ENCODE measurements at places on chromosomes 6 and 20.

GRCh38 chr6:54801669-54802068 lies 44.9 kb upstream of the FAM83B start:
- DNase-seq = no peak

DNA sequence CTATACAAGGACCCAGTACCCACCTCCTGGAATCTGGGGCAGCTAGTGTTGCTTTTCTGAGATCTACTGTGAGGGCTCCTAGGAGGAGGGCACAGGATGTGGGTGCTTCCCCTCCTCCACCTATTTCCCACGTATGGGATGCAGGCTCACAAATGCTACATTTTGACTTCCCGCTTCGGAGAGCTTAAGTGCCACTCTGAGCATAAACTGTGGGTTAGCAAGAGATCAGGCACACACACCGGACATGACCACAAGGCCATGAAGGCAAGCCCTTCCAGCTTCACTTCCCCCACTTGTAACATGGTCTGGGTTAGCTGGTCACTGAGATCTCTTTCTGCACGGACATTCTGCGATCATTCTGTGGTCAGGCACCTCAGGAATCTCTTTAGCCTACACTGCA lies 15.7 kb upstream of the TGM3 start:
- no peak for DNase-seq

GRCh38 chr6:160756871-160757270 lies 54.8 kb downstream of the PLG start:
- DNase-seq = no peak

DNA sequence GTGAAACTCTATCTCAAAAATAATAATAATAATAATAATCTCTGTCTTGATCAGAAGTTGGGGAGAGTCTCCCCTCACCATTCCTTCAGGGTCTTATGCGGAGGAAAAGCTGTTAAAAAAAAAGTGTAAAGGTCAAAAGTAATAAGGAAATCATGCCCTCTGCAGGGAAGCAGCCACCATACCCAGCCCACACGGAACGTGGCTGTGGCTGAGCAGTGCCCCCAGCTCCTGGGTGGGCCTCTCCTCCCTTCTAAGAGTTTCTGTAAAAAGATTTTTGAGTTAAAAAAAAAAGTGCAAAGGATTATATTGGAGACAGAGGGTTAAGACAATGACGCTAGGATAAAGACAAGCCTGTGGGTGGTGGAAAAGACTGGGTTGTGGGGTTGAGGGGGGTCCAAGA lies 29.3 kb upstream of the ITCH start:
- no peak for DNase-seq

- DNase-seq = no peak
These were observed 51.2 kb upstream of the GPR31 start for GRCh38 chr6:167208819-167209576.

GRCh38 chr20:19241440-19241839 lies 29.0 kb downstream of the SLC24A3 start:
- no peak for DNase-seq

- no peak for DNase-seq
These were observed 75.1 kb upstream of the ATXN1 start for GRCh38 chr6:16836144-16836981.

DNA sequence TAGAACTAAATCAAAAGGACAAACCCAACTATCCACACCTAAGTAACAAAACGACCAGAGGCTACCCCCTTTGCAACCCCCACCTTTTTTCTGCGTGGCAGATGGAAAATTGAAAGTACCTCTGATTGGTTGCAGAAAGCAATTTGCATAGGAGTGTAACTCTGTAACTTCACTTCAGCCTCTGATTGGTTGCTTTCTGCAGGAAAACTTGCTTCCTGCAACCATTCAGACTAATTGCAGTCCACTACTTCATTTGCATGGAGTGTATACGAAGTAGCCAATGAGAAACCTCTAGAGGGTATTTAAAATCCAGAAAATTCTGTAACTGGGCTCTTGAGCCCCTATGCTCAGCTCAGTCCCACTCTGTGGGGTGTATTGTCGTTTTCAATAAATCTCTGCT lies 129.1 kb upstream of the OLIG3 start:
- DNase-seq = no peak

DNA sequence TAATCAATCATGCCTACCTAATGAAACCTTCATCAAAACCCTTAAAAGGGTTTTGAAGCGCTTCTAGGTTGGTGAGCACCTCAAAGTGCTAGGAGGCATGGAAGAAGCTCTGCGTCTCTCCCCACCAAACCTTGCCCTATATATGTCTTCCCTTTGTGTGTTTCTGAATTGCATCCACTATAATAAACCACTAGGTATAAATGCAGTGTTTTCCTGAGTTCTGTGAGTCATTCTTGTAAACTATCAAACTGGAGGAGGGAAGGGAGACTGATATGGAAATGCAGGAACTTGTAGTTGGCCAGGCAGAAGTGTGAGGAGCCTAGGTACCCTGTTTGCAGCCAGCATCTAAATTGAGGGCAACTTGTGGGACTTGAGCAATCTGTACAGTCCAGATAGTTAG lies 698.8 kb downstream of the DOK5 start:
- DNase-seq = no peak

- DNase-seq = no peak
These were observed 313.2 kb upstream of the JARID2 start for GRCh38 chr6:14932485-14933182.

DNA sequence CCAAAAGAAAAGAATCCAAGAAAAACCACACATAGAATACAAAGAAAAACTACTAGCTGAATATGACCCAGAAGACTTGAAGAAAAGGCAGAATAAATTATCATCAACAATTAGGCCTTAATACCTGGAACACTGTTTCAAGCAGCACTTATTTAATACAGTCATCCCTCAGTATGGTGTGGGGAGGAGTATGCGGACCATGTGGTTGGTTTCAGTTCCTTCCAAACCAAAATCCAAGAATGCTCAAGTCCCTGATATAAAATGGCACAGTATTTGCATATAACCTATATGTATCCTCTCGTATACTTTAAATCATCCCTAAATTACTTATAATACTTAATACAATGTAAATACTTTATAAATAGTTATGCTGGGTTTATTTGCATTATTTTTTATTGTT lies 16.1 kb downstream of the CDK19 start:
- peak; percentile 39 for DNase-seq

- no peak for DNase-seq
These were observed 86.1 kb upstream of the STMND1 start for GRCh38 chr6:17015551-17016381.

- peak; percentile 47 for DNase-seq
These were observed 2.5 kb upstream of the PTPRT start for GRCh38 chr20:43191946-43192863.

DNA sequence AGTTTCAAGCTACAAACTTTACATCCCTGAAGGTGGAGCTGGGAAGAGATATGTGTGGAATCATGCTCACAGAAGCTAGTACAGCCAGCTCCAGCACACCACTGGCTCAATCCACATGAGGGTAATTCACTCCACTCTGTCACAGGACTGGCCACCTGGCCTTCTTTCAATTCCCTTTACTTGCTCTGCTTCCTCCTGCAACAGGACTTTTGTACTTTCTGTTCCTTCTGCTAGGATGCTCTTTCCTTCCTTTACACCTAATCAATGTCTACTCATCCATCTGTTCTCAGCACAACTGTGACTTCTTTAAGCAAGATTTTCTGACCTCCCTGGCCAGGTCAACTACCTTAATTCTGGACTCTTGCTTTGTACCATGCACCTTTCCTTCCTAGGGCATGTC lies 39.4 kb upstream of the MYB start:
- peak; percentile 36 for DNase-seq

DNA sequence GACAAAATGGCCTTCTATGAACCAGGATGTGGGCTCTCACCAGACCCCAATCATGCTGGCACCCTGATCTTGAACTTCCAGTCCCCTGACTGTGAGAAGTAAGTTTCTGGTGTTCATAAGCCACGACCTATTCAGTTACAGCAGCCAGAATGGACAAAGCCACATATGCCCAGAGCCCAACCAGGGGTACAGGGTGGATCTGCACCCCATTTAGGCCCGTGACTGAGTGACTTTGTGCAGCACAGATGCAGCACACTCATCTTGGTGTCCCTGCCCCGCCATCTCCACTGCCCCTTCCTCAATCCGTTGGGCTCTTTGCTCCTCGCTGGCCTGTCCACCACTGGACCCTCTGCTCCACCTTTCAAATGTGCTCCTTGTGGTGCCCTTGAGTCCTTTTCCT lies 205.6 kb downstream of the QKI start:
- DNase-seq = no peak

- no peak for DNase-seq
These were observed 62.6 kb upstream of the TMEM244 start for GRCh38 chr6:129923530-129924250.

- no peak for DNase-seq
These were observed 111.8 kb downstream of the MAP7 start for GRCh38 chr6:136438441-136438840.

- DNase-seq = no peak
These were observed 49.2 kb downstream of the MRAP2 start for GRCh38 chr6:84082689-84083265.

GRCh38 chr6:81802356-81802755 lies 49.9 kb upstream of the TENT5A start:
- DNase-seq = no peak

GRCh38 chr6:133183691-133184090 lies 57.5 kb upstream of the EYA4 start:
- no peak for DNase-seq

DNA sequence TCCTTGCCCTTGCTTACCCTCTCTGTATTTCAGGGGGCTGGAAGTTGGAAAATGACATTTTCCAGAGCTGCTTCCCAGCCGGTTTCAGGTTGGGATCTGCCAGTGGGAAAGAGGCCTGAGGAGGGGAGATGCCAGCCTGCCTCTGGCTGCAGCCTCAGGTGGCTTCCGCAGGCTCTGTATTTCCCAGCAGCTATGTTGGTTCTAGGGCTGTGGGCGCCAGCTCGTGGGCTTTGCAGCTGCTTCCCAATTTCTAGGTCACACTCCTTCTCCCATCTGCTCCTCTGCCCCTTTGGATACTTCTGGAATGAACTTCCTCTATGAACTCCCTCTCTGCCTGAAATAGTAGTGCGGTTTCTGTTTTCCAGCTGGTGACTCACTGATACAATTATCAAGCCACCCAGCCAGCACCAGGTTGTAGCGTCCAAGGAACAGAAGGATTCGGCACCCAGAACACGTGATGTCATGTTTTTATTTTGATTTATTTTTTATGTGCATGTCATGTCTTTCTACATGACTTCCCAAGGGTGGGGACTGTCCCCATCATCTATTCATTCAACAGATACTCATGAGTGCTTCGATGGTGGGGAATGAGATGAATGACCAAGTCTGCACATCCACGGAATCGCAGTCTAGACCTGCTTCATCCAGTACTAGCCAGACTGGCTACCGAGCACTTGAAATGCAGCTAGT lies 38.0 kb downstream of the TGM2 start:
- no peak for DNase-seq

GRCh38 chr6:142537612-142538478 lies 236.0 kb downstream of the ADGRG6 start:
- DNase-seq = no peak

DNA sequence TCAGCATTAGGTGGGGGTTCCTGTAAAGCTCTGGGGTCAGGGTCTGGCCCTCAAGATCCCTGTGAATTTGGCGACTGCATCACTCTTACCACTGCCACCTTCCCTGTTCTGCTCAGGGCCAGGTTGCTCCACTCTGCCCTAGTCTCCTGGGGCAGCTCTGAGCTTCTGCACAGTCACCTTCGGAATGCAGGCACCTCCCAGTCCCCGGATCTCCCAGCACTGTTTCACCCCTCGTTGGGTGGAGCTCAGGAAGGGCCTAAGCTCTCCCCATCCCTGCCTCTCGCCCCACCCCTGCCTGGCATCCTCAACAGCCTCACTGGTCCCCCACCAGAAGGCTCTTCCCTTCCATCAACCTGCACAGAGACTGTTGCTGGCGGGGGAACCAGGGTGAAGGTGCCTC lies 46.2 kb downstream of the YTHDF1 start:
- DNase-seq = no peak

GRCh38 chr20:49699200-49699992 lies 14.3 kb downstream of the B4GALT5 start:
- no peak for DNase-seq

GRCh38 chr6:10801224-10801848 lies 37.0 kb downstream of the MAK start:
- DNase-seq = peak; percentile 74

- no peak for DNase-seq
These were observed 61.6 kb upstream of the JAG1 start for GRCh38 chr20:10735195-10735949.

- no peak for DNase-seq
These were observed 172.9 kb downstream of the MCHR2 start for GRCh38 chr6:99821164-99821563.

DNA sequence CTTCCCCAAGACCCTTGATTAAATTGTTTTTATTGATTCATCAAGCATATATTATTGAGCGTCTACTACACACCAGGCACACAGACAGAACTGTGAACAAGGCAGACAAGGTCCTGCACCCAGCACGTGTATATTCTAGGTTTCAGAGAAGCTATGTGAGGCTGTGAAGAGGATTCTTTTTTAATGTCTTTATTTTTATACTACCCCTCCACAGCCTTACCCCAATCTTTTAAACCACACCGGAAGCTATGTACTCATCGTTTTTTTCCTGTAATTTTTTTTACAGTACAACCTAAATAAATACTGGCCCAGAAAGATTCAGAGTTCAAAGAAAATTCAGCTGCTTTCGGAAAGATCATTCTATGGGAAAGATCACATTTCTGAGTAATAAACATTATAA lies 10.0 kb downstream of the SGK1 start:
- no peak for DNase-seq

- DNase-seq = no peak
These were observed 157.2 kb downstream of the ANKRD60 start for GRCh38 chr20:58071298-58071697.

DNA sequence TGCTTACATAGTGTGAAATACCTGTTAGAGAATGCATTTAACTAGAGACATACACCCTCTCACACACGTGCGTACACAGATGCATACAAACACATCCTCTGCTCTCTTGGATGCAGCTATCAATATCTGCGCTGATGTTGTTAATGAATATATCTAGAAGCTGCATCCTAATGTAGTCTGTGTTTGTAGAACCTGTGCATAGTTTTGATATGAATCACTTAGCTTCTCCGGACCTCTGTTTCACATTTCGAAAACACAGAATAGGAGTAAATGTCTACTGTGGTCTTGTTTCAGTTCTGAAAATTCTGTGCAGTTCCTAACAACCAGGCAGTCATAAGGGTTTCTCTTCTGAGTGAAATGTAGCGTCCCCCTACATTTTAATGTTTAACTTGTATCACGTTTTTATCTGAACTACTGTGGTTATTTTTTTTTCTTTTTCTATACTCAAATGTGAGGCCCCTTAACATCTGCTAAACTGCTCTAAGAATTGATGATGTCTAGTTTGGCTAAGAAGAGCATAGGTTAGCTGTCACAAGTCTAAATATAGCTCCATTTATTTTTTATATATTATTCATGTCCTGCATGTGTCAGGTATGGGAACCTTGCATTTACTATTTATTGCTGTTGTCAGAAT lies 254.5 kb downstream of the TMEM242 start:
- DNase-seq = no peak

DNA sequence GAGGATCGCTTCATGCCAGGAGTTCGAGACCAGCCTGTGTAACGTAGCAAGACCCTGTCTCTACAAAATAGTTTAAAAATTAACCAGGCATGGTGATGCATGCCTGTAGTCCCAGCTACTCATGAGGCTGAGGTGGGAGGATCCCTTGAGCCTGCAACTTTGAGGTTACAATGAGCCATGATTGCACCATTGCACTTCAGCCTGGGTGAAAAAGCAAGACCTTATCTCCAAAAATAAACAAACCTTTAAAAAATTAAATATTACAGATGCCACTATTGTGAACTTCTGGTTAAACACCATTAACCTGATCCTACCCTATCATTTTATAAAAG lies 116.8 kb downstream of the ARHGAP18 start:
- DNase-seq = no peak

GRCh38 chr20:24772667-24773066 lies 176.4 kb upstream of the CST7 start:
- no peak for DNase-seq

All from germinal center (tissue), 1 donor.